ENCODE measurements at places on chromosomes 7 and 10.

- DNase-seq: no peak
Observed at GRCh38 chr10:100737355-100738054, 7.9 kb upstream of the PAX2 start.

DNA sequence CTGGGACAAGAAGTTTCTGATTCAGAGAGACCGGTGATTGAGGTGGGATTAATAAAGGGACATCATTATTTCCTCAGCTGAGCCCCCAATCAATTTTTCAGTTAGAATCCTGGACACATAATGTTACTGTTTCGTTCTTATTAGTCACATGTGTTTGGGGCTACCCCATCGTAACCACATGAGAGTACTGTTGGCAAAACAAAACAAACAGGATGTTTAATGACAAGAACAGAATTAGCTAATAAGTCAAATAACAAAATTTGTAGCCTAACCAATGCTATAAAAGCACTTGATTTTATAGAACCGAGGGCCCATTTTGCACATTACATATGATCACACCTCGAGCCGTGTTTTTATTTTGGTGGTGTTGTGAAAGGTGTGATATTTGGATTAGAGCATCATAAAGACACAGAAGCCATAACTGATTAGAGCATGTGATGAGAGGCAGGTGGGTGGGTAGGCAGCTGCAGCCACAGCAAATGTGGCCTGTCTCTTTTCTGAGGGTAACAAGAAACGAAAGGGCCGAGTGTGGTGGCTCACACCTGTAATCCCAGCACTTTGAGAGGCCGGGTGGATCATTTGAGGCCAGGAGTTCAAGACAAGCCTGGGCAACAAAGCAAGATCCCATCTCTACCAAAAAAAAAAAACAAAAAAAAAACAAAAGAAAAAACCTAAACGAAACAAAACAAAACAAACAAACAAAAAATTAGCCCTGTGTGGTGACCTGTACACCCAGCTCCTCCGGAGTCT lies 1.8 kb upstream of the VWC2 start:
- DNase-seq: no peak

DNA sequence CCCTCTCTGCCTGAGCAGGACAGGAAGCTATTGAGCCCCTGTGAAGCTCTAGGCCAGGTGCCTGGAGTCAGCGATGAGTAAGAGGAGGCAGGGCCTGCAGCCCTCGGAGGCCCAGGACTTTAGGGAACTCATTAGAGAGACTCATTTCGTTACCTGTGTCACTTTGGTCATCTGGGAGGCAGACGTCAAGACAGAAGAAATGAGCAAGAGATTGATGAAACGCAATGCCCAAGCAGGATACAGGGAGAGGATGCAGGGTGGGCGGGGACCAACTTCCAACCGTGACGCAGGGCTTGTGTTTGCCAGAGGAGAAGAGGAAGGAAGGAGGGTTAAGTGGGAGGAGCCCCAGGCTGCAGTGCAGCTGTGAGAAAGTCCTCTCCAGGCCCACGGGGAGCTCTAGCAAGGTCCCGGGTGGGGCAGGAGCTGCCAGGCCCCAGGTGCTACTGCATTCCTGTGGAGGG lies 26.4 kb upstream of the GNA12 start:
- DNase-seq: no peak

- no peak for DNase-seq
Observed at GRCh38 chr7:74482629-74483401, 29.1 kb downstream of the GTF2IRD1 start.

DNA sequence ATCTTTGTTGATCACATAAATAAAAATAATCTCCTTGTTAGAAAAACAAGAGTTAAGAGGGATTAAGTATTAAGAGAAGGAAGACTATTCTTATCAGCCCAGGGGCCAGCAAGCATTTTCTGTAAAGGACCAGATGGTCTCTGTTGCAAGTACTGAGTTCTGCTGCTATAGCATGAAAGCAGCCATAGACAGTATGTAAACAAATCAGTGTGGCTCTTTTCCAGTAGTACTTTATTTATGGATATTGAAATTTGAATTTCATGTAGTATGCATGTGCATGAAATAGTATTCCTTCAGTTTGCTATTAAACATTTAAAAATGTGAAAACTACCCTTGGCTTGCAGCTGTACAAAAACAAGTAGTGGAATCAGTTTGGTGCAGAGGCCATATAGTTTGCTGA lies 81.7 kb downstream of the STK31 start:
- DNase-seq: no peak

- no peak for DNase-seq
Observed at GRCh38 chr7:66860767-66861166, 60.3 kb upstream of the TMEM248 start.

- no peak for DNase-seq
Observed at GRCh38 chr7:132709971-132710567, 133.8 kb upstream of the PLXNA4 start.

DNA sequence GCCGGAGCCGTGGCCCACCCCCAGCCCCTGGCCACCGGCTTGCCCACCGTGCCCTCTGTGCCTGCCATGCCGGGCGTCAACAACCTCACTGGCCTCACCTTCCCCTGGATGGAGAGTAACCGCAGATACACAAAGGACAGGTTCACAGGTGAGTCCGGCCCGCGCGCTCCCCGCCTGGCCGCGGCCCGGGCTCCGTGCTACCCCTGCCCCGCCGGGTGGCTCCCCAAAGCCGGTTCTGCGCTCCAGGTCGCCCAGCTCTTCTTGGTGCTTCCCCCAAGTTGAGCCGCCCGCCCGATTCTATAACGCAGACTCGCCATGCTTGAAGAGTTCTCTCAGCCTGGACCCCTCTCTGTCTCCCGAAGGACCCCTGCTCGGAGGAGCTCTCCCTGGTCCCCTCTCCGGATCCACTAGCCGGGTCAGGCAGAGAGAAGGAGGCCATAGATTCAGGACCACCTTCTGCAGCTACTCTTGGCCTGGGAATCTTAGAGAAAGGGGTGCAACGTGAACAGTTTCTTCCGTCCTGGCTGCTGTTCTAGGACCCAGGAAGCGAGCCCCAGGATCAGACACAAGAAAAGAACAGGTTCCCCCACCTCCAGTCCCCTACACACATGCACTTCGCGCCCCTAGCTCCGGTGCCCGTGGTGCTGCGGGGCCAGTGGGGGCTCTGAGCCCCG lies 999 bp downstream of the TLX1 start:
- no peak for DNase-seq

DNA sequence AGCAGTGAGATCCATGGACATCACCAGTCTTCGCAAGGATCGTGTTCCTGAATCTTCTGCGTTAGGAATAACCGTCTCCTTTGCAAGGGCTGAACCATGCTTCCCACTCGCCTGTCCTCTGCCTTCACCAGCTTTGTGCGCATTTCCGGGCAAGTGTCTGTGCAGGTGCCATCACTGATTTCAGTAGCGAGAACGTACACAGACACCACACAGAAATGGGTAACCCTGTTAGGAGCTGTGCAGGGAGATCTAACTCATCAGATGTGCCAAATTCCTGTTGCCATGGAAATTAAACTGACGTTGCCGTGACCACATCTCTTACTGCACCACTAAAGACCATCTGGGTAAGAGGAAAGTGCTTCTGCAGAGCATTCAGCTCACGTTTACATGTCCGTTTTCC lies 146.3 kb downstream of the DIP2C start:
- no peak for DNase-seq

DNA sequence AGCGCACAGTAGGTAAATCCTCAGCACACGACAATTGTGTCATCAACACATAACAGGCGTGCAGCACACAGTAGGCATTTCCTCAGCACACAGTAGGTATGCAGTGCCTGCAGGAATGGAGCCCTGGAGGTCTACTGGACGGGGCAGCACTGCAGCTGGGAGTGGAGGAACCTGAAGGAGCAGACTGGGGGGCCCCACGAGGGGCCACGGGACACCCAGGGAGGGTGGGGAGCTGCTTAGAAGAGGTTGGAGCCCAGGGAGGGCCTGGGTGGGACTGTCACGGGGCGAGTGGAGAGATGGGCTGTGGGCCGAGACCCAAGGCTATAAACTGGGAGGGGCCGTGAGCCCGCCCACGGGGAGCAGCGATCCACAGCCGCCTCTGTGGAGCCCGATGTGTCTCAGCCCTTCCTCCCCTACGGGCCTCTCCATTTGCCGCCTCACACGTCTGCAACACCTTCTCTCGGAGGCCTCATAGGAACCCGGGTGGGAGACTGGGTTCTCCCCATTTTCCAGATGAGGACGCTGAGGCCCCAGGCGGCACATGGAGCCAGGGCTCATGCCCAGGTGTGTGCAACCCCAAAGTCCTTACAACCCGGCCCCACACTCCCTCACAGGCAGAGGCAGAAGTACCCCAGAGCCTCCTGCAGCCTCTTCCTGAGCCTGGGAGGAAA lies 101.5 kb downstream of the MICALL2 start:
- DNase-seq: no peak

DNA sequence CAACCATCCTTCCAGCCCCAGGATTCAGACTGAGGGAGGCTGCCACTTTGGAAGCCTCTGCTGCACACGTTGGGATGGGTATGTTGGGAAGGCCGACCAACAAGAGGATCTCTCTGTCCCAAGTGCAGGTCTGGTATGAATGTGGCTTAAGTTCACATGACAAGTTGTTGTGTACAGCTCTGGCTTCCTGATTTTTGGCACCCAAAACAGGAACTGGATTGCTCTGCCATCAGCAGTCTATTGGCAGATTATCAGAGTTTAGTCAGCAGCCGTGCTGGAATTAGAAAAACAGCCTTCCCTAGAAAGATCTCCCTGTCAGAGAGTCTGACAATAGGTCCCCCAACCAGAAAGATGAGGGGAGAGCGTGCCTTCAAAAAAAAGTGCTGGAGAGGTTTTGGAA lies 66.9 kb downstream of the GOLGA7B start:
- no peak for DNase-seq

GRCh38 chr10:11304906-11305585 lies 287.4 kb downstream of the CELF2 start:
- DNase-seq: no peak

DNA sequence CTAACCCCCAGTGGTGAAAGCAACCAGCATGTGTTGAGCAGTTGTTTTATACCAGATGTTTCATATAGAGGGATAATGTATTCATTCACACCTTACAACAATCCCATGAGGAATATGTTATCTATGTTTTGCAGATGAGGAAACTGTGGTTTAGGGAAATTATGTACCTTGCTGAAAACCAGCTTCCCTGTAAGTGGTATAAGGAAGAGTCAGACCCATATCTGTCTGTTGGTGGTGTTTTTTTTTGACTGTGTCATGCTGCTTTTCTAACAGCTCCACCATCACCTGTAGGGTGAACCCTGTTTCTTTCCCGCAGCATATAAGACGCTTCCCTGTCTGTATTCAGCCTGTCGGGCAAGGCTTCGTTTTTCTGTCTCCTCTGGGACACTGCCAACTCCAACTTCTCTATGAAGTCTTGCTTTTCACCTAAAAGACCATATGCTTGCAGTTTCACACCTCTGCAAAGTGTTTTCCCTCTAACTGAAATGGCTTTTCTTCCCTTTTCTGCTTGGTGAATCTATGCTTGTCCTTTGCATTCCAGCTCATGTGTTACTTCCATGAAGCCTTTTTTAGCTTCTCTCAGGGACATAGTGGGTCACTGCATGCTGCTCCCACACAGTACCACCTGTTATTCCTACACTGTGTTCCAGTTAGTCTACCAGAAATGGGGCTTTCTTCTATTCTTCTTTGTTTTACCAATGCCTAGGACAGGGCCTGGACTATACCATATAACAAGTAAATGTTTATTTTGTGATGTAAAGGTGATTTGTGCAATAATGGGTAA lies 92.8 kb downstream of the ST7 start:
- no peak for DNase-seq

DNA sequence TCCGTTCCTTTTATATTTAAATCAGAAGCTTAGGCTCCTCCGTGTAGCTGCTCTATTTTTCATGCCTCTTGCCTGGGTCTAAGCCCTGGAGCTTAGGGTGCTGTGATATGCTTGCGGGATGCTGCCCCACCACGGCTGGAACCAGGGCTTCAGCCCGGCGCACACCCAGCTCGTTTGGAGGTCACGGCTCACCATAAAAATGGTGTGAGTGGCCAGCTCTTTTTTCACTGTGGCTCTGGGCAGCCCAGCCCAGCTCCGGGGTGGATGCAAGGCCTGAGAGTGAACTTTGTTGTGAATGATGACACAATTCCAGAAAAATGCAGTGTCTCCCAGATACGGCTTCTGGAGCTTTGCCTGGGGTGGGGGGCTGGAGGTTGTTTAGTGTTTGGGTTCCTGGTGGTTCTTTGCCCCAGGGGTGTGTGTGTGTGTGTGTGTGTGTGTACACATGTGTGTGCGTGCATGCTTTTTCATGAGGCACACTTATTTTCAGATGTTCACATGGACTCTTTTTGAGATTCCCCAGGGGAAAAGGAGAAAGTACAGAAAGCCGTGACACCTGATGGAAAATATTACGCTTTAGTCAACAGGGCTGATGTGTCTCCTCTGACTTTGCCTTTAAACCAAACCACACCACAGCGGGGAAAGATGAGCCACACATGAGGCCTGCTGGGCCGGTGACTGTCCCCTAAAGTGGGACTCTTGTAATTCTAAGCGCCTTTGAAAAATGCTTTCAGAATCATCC lies 46.2 kb downstream of the GRK5 start:
- no peak for DNase-seq

Measured in NCI-H1105 (cell line).